ENCODE measurements at places on chromosomes 3 and 15.
A peak's percentile ranks its signal among the peaks of the same experiment; 100 is the strongest.

DNA sequence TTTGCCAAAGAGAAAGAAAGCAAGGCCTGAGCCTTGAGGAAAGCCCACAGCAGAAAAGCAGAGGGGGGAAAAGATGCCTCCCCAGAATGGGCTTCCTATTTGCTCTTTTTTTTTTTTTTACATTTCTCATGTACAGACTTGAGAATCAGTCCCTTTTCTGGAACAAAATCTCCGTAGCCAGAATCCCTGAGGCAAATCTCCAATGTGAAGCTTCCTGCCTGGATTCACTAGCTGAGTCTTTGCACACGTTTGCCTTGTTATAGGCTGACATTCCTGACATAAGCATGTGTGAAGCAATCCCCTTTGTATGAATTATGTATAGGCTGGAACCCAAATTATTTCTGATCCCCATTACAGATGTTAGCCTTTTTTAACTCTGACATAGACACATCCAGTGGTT lies 52.2 kb upstream of the ACTL6A start:
- no peak for DNase-seq

- no peak for DNase-seq
Measured at GRCh38 chr15:42146551-42147430, 9.6 kb downstream of the PLA2G4F start.

DNA sequence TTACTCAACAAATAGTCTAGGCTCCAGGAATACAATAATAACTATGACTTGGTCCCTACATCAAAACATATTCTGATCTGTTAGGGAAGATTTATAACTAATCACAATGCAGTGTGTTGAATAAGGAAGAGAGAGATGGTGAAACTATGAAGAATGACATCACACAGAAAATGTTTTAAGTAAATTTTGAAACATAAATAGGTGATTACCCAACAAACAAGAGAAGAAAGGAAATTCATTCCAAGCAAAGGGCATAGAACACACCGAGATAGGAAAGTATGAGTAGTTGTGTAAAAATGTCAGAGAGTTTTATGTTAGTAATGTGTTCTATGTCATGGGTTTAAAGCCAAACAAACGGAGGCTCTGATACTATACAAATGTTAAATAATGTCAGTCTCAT lies 13.4 kb downstream of the SEC62 start:
- no peak for DNase-seq

DNA sequence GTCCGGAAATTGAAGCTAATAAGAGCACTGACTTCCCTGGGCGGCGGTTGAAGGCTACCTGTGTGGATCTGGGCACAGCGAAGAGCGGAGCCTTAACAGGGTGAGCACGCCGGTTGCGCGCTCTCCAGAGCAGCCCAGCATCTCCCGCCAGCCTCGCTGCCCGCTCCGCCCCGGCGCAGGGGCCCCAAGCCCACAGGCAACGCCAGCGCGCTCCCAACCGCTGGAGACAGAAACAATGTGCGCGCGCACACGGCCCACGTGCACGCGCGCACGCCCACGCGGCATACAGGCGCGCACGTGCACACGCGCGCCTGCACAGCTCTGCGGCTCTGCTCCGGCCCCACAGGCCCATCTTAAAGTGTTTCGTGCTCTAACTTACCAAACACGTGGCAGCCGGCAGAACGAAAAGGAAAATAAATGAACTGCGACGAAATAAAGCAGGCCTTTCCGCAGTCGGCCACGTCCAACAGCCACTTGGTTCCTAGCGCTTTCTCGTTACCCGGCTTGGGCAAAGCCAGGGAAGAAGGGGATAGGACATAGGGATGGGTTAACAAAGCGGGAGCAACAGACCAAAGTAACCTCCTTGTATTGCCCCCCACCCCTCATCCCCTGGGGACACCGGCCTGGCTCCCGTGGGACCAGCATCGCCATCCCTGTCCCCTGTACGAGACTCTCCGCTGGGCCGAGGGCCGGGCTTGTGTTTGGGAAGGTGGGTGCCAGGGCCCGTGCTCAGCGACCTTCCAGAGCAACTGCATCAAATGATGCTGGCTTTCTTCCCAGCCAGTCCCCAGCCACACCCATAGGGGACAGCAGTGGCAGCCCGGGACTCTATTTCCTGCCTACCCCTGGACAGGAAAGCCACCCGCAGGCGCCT lies 203.7 kb downstream of the ABHD5 start:
- DNase-seq = peak; percentile 51

- DNase-seq = no peak
Measured at GRCh38 chr3:17942856-17943255, 200.4 kb upstream of the TBC1D5 start.
